Activated CD4-positive, alpha-beta T cell treated with anti-CD3 and anti-CD28 coated beads, Interleukin-2, amount 50 U/mL, for 1 hour (primary cell): ENCODE measurements at places on chromosomes 16 and 17.

DNA sequence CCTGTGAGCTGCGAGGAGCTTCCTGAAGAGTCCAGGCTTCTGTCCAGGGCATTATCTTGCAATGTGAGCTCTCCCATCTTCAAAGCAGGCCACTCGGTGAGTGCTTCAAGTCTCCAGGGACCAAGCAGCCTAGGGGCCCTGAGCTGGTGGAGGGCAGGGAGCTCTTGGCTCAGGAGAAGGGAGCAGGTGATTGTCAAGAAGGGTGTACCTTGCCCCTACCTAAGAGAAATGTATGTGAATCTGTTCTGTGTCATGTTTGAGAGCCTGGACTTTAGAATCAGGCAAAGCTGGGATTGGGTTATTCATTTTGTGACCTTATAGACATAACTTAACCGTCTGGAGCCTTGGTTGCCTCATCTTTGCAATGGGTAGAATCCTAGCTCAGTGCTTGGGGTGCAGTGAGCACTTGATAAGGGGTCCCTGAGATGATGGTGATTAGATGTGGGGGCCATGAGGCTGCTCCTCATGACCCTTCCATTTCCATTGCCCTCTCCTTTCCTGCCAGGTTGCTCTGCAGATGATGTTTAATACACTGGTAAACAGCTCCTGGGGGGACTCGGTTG, 15.9 kb downstream of the ZNF768 start:
- no peak for DNase-seq

- no peak for DNase-seq
Measured at GRCh38 chr17:65918916-65919315, 273.0 kb downstream of the CEP112 start.

DNA sequence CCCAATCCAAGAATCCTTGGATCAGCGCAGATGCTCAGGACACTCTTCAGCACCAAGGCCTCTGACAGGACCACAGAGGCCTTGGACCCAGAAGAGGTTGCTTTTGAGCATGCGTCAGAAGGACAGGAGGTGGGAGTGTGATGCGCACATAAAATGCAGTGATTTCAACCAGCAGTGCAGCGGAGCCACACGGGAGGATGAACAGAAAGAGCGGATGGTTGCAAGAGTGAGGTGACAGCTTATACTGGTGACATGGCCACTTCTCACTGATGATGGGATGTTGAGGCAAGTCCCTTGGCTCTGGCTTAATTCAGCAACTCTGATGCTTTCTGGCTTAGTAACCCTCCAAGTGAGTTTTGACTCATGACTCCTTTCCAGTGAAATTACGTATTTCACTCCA, 25.2 kb upstream of the ERN1 start:
- no peak for DNase-seq

DNA sequence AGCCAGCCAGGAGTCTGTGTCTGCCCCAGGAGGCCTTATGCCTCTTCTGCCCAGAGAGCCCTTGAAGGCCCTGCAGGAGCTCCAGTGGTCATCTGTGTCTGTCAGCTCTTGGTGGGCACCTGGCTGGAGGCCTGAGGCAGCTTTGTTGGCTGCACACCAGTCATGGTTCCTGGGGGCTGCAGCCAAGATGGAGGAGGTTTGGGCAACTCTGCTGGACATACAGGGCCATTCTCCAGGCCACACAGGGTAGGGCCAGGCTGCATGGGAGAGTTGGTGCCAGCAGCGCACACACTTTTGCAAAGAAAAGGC, 29.4 kb downstream of the B9D1 start:
- no peak for DNase-seq

DNA sequence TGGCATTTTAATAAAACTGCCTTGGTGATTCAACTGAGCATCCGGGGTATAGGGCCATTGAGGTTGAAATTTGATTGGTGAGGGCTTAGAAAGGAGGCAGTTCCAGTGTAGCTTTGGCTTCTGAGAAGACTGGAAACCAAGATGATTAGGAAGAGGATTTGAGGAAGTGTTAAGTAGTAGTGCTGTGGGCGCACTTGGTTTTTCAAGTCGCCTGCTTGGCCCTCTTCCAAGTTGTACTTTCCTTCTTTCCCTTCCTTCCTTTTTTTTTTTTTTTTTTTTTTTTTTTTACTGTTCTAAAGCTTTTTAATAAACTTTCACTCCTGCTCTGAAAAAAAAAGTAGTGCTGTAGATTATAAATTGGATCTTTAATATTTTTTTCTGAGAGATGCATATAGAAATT, 320.5 kb downstream of the UTP18 start:
- no peak for DNase-seq

- DNase-seq, result no peak
Measured at GRCh38 chr16:27549464-27549745, 308 bp downstream of the GTF3C1 start.

GRCh38 chr16:88743693-88744576, 37.6 kb downstream of the CTU2 start:
- DNase-seq, result peak; percentile 76

DNA sequence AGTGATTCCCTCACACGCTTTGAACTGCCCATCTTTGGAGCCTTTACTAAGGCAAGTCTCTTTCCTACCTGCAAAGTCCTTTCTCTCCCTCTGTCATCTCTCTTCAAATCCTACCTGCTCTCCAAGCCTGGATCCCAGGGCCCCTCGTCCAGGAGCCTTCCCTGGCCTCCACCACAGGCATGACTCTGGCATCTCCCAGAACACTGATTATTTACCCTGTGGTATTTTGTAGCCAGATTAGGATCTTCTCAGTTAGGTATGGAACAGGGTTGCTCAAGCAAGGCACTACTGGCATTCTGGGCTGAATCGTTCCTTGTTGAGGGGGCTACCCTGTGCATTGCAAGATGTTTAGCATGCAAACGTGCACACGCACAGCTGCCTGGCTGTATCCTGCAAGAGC, 31.9 kb upstream of the POLR3E start:
- no peak for DNase-seq

GRCh38 chr17:32976605-32977004, 15.0 kb upstream of the SPACA3 start:
- no peak for DNase-seq

DNA sequence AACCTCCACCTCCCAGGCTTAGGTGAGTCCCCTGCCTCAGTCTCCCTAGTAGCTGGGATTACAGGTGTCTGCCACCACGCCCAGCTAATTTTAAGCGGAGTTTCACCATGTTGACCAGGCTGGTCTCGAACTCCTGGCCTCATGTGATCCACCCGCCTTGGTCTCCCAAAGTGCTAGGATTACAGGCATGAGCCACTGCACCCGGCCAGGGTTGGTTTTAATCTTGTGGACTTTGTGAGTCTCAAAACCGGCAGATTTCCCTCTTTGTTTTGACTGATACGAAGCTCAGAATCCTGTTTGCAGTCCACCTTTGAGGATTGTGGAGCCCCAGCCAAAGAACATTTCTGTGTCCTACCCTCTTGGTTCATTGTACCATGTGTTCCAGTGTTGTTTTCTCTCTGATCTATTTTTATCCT, 16.4 kb upstream of the CPSF4L start:
- DNase-seq, result no peak

DNA sequence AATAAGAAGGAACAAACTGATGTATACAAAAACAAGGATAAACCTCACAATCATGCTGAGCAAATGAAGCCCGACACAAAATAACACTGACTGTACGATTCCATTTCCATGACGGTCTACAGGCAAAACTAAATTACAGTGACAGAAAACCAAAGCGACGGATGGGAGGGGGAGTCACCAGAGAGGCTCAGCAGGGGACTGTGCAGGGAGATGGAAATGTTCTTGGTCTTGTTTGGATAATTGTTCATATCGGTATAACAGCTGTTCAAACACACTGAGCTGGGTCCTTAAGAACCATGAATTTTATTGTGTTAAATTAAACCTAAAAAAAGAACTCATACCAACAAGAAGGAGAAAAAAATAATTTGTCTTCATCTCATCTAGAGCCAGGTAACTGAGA, 97.8 kb downstream of the NXN start:
- no peak for DNase-seq

- DNase-seq, result no peak
Measured at GRCh38 chr16:10728003-10728887, 15.4 kb upstream of the NUBP1 start.

- no peak for DNase-seq
Measured at GRCh38 chr16:11901091-11901490, 14.7 kb downstream of the GSPT1 start.

DNA sequence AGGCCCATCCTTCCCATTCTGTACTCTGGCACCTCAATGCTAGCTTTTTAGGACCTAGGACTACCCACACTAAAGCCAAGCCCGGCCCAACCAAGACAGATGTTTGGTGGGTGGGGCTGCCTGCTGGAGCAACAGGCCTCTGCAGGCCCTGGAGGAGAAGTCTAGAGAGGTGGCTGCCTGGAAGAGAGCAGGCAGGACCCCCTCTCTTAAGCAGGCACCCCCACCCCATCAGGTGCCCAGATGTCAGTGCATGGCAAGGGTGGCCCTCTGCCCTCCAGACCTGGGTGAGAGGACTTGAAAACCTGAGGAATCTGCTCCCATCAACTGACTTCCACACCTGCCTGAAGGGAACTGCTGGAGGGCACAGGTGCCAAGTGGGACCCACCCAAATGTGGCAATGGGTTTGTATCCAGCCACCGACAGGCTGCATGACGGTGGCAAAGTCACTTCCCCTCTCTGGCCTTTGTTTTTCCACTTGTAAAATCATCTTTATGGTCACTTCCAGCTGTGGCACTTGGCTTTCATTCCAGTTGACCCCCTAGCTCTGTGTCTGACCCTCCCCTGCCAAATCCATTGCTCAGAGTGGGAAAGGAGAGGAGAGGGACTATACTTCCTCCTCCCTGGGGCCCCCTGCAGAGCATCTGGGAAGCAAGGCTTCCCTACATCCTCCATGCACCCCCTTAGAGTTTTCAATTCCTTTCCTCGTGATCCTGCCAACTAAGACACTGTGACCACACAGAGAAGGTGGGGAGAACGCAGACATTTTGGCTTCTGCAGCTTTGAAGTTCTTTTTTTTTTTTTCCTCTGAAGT, 1.7 kb upstream of the STAT5A start:
- DNase-seq, result no peak

DNA sequence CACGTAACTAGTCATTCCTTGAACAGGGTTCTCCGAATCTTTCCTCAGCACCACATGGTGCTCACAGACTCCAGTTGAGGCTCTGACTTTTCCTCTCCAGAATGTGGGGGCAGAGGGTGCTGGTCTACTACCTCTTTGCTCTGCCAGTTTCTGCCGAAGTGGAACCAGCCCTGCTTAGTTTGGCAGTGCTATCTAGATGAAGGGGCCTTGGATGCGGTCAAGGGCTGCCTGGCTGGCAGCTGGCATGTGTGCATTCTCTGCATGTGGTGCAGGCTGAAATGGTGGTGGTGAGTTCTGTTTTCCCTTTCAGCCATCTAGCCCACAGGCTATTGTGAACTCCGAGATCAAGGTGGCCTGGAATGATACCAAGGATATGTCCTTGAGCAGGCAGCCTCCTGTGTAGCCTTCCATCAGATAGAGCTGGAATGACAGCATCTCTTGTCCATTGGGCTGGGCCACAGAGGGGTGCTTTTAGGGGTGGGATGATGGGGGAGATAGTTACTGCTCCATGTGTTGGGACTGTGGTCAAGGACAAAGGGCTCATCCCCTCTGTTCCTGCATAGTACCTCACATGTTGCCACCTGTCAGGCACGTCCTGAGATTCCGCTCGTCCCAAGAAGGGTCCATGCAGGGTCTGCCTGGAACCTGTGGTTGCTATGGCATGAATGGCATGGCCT, 2.0 kb downstream of the DYNLL2 start:
- DNase-seq, result no peak

DNA sequence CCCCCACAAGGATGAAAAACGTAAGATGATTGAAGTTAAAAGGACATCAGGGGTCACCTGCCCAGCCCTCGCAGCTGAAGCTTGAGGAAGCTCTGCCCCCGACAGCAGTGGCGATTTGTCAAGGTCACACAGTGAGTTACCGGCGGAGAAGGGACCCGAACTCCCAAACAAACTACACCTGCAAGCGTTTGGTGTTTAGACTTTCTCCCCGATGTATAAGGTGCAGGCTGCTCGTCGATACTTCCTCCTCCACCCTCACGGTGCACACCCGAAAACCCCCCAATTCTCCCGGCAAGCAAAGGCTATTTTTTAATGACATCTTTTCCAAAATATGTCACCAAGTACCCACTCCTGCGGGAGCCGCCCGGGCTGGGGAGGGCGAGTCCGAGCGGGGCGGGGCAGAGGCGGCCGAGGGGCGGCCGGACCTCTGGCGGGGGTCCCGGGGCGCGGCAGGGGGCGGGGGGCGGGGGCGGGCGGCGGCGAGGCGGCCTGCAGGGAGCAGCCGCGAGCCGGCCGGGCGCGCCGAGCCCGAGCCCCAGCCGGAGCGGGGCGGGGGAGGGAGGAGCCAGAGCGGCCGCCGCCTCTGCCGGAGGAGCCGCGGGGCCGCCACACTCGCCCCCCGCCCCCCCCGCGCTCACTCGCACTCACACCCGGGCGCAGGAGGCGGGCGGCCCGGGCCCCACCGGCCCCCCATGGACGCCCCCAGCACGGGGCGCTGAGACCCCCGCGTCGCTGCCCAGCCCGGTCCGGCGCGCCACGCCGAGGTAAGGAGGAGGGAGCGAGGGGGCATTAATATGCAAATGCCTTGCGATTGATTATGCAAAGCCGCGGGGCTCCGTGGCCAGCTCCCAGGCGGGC, at the start of gene THRA:
TSS of gene THRA (plus strand) at position 637 of the 858 bp plus-strand sequence. CDS start 11,524 bp downstream, outside the sequence.
- peak; percentile 70 for DNase-seq

- no peak for DNase-seq
Measured at GRCh38 chr16:53898993-53899392, 195.0 kb downstream of the FTO start.

- DNase-seq, result no peak
Measured at GRCh38 chr17:5785338-5785737, 201.0 kb upstream of the NLRP1 start.

- no peak for DNase-seq
Measured at GRCh38 chr17:15442311-15443180, 24.9 kb downstream of the CDRT4 start.

GRCh38 chr17:13947499-13947898, 121.8 kb upstream of the COX10 start:
- DNase-seq, result no peak

DNA sequence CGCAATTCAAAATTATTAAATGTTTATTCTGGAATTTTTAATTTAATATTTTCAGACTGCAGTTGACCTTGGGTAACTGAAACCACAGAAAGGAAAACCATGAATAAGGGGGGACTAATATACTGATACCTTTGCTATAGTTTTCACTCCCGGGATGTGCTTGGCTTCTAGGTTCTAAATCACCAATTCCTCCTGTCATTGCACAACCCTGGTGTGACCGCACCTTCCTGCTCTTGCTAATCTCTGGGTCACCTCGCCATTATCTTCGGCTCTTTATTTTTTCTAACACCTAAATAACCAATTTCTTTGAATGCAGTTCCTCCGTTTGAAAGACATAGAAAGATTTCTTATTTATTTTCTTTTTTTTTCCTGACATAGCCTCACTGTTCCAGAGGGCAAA, 634.5 kb upstream of the GOT2 start:
- DNase-seq, result no peak

- DNase-seq, result no peak
Measured at GRCh38 chr16:307691-308312, 24.8 kb downstream of the PDIA2 start.

- no peak for DNase-seq
Measured at GRCh38 chr17:42804918-42805367, 6.3 kb downstream of the CNTD1 start.

GRCh38 chr17:68102318-68102758, 66.8 kb downstream of the KPNA2 start:
- peak; percentile 32 for DNase-seq
